Motor neuron (in vitro differentiated cells): ENCODE measurements at places on chromosomes 6 and 20. TPM values are rescaled to one million over a fixed set of nuclear protein-coding genes. Genes with fewer than 3 reads are reported as not detected.
A peak's percentile ranks its signal among the peaks of the same experiment; 100 is the strongest.

Gene OR2H1
- total RNA-seq, result 0.16 and 0.27 TPM in 2 replicates

DNA sequence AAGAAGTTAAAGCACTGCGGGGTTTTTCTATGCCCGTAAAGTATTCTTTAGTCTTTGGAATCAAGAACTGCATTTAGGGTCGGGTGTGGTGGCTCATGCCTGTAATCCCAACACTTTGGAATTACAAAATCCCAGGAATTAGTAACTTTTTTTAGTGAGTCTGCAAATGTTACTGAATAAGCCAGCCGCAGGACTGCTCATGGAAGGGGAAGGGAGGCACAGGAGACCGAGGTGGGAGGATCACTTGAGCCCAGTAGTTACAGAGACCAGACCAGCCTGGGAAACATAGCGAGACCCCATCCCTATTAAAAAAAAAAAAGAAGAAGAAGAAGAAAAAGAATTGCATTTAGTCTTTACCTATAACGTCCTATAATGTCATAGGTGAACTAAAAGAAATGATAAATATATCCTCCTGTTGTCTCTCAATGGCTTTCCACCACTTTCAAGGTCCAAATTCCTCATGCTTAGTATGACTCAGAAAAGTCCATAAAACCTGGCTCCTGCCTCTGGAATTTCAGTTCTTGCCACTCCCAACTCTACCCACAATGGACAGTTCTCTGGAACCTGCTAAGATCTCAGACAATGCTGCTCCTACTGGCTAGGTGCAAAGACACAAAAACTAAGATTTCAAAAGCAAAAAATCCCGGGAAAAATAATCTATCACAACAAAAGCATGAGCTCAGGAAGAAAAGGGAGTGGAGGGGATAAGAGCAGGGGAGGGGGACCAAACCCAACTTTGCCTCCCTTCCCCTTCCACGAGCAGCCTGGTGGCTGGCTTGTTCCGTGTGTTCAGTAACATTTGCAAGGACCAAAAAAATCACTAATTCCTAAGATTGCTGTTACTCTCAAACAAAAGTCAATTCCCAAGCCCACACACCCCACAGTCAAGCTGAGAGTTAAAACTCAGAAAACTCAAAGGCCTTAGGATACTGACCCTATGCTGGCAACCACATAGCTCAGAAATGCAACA is 39.0 kb downstream of the B4GALT5 start:
- ATAC-seq, result peak; percentile 50

- ATAC-seq, result no peak
Measured at GRCh38 chr6:35532126-35532525, 19.4 kb upstream of the TULP1 start.

Gene LY6G6D
- total RNA-seq, result not detected in 2 replicates

DNA sequence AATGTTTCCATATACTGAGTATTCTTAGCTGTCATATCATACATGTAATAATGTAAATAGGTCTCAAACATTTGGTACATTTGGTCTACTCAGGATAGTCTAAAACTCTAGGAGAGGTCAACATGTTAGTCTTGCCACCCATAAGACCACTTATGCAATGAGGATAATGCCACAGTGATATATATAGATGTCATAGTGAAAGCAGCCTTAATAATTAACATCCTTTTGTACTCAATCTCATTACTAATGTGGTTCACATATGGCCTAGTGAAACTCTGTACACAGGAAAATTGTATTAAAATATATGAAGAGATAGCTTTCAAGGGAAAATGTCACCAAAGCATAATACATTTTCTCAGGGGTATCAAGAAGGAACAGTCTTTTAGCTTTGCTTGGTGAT is 577.9 kb downstream of the TFAP2B start:
- ATAC-seq, result no peak

DNA sequence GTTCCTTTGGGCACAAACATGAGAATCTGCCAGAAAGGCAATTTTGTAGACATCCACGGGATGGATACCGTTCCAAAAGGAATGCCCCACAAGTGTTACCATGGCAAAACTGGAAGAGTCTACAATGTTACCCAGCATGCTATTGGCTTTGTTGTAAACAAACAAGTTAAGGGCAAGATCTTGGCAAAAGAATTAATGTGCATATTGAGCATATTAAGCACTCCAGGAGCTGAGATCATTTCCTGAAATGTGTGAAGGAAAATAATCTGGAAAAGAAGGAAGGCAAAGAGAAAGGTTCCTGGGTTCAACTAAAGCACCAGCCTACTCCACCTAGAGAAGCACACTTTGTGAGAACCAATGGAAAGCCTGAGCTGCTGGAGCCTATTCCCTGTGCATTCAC is 103.9 kb upstream of the ARG1 start:
- ATAC-seq, result no peak

GRCh38 chr6:106591111-106591825 is 38.0 kb downstream of the RTN4IP1 start:
- no peak for ATAC-seq

GRCh38 chr20:53037621-53038020 is 65.5 kb downstream of the TSHZ2 start:
- ATAC-seq, result no peak
